Dermis microvascular lymphatic vessel endothelial cell (primary cell): ENCODE measurements at places on chromosomes 2 and 18. TPM values are rescaled to one million over a fixed set of nuclear protein-coding genes. Genes with fewer than 3 reads are reported as not detected.

Gene CHRNG
- not detected in 2 replicates for total RNA-seq

Gene PMAIP1
- total RNA-seq, result 20.9 and 38.1 TPM in 2 replicates

Gene TUBA3E
- not detected in 2 replicates for total RNA-seq

Gene PRKAG3
- not detected in 2 replicates for total RNA-seq

Gene ASIC4
- total RNA-seq, result not detected in 2 replicates

Gene UGT1A4
- total RNA-seq, result not detected in 2 replicates

Gene AKAIN1
- not detected in 2 replicates for total RNA-seq

Gene RAB6C
- total RNA-seq, result under 0.01 TPM in 1 of 2 replicates, not detected in the other

Gene HADHA
- 157 and 161 TPM in 2 replicates for total RNA-seq

Gene KCNIP3
- 0.13 TPM in 2 replicates for total RNA-seq

Gene DYNAP
- total RNA-seq, result not detected in 2 replicates

Gene LOXHD1
- under 0.01 TPM in 2 replicates for total RNA-seq

Gene ZNF2
- 5.3 and 8.1 TPM in 2 replicates for total RNA-seq

Gene TMEM198
- total RNA-seq, result not detected in 2 replicates

Gene IL1RN
- total RNA-seq, result not detected in 2 replicates

Gene ATP6V1B1
- total RNA-seq, result 0.25 TPM in 1 of 2 replicates, not detected in the other

Gene CNTNAP5
- not detected in 2 replicates for total RNA-seq

Gene QPCT
- 3.9 and 4.2 TPM in 2 replicates for total RNA-seq

Gene CHN1
- 9.8 and 9.9 TPM in 2 replicates for total RNA-seq

Gene CKAP2L
- 2.0 and 3.1 TPM in 2 replicates for total RNA-seq

Gene SERPINB12
- not detected in 2 replicates for total RNA-seq
